Stimulated activated CD4-positive, alpha-beta T cell treated with anti-CD3 and anti-CD28 coated beads, Interleukin-4, amount 100 ng/mL, for 4 hours (primary cell): ENCODE measurements at places on chromosomes 1 and 21.

- no peak for DNase-seq
Measured at GRCh38 chr21:46048926-46049889, 48.7 kb upstream of the COL6A2 start.

DNA sequence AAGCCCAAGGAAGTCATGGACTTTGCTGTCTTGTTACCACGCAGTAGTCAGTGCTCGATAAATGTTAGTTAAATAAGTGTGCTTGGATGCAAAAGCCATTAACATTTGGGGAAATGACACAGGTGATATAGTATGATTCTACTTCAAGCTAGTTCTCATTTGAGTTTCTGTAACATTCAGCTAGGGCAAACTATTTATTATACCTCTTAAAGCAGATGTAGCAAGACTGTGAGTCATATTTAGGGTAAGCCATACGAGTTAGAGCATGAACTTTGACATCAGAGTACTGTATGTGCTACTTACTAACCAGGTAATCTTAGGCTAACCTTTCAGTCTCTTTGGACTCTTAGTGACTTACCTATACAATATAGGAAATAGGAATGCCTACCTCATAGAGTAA, 21.0 kb downstream of the CLCA4 start:
- DNase-seq: no peak

DNA sequence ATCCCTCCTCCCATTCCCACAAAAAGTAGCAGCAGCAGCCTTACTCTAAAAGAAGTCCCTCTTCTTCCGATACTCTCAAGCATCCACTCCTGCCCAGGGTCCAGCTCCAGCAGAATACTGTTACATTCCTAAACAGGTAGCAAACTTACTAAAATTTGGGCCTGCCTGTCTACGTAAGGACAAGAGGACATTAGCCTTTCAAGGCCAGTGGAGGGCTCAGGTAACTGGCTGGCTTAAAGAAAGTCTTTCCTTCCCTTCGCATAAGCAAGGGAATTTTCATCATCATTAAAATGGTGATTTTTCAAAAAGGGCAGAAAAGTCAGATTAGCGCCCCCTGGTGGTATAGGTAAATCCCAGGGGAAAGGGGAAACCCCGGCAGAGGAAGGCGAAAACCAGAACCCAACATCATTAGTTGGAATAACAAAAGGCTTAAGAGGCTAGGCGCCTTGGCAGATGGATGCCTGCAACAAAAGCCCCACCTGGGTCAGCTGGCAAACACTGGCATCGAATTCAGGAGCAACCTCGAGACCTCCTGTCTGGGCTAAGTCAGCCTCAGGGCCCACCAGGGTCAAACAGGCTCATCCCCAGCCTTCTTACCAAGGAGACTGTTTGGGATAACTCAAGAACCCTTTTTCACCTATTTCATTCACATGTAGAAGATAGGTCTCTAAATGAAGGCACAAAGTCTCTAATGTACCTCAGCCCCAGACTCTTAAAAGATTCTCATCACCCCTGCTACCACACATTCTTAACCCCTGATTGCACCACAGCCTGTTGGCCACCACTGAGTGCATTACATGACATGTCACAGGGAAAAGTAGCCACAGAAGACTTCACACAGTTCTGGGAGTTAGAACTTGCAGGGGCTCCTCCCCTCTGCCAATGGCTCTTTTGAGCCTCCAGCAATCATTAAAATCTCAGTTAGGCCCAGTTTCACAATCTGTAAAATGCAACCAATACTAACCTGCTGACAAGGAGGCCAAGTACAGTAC, 36.7 kb downstream of the ERI3 start:
- peak; percentile 18 for DNase-seq

- DNase-seq: no peak
Measured at GRCh38 chr21:45220071-45220481, 67.6 kb downstream of the POFUT2 start.

DNA sequence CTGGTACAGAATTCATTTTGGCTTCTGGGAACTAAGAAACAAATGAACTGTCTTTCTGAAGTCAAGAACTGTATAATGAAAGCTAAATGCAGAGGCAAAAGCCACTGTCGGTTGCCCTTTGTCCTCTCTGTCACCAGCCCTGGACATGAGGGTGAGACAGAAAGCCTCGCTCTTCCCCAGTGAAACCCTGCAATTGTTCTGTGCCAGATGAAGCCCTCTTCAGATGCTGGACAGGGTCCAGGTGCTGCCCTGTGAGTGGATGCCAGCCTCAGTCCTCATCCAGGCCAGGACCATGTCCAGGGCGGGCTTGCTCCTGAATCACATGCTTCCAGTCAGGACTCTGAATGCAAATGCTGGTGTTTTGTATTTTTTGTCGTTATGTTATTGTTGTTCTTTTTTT, 138.7 kb downstream of the RUNX1 start:
- DNase-seq: no peak

- DNase-seq: no peak
Measured at GRCh38 chr1:214216779-214217178, 64.2 kb upstream of the SMYD2 start.
